Spleen (tissue), 13 donors: ENCODE measurements at places on chromosomes 3 and 15.

GRCh38 chr3:72288955-72289691 is 504.2 kb upstream of the PROK2 start:
- peak; percentile 82 for DNase-seq
- H3K27me3 ChIP-seq = peaks cover 28% of the 10 kb centered on the region
- H3K36me3 ChIP-seq = no peaks in the 10 kb centered on the region

GRCh38 chr15:38093931-38094330 is 158.7 kb upstream of the SPRED1 start:
- H3K4me1 ChIP-seq = no peaks in the 10 kb centered on the region
- no peaks in the 10 kb centered on the region for H3K36me3 ChIP-seq
- H3K27me3 ChIP-seq = no peaks in the 10 kb centered on the region
- H3K27ac ChIP-seq = no peak overlapping the region
- DNase-seq = no peak

DNA sequence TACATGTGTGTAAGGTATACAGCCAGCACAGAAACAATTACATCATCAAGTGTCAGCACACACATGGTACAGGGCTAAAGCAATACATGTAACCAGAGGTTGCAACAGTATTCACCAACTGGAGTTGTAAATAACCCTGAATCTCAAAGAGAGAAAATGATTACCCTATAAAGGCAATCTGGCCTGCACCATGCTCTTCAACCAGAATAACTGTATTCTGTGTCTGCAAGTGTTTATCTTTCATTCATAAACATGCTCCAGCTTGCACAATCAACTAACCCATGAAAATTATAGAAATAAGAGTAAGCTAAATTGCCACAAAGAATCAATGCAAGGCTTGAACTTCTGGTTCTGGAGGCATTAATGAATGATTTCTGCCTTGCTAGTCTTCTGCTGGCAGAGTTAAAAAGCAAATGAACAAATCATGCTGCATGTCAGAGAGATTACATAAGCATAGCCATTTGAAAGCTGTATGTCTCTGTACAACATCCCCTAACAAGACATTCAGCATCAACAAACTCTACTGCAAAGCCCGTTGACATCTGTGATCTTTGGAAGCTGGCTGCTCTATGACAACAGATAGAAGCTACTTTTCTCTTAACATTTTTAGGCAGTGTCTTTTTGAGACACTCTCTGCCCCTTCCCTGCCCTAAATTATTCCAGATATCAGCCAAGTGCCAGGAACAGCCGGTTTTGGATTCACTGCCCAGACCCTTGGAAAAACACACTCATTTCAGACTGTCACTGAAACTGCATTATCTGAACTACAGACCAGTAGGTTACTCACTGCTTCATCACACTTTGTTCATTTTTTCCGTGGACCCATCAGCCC is 871.0 kb downstream of the OTOL1 start:
- H3K36me3 ChIP-seq = no peaks in the 10 kb centered on the region
- H3K4me1 ChIP-seq = no peaks in the 10 kb centered on the region
- no peak overlapping the region for H3K27ac ChIP-seq
- DNase-seq = no peak
- H3K4me3 ChIP-seq = no peak overlapping the region

DNA sequence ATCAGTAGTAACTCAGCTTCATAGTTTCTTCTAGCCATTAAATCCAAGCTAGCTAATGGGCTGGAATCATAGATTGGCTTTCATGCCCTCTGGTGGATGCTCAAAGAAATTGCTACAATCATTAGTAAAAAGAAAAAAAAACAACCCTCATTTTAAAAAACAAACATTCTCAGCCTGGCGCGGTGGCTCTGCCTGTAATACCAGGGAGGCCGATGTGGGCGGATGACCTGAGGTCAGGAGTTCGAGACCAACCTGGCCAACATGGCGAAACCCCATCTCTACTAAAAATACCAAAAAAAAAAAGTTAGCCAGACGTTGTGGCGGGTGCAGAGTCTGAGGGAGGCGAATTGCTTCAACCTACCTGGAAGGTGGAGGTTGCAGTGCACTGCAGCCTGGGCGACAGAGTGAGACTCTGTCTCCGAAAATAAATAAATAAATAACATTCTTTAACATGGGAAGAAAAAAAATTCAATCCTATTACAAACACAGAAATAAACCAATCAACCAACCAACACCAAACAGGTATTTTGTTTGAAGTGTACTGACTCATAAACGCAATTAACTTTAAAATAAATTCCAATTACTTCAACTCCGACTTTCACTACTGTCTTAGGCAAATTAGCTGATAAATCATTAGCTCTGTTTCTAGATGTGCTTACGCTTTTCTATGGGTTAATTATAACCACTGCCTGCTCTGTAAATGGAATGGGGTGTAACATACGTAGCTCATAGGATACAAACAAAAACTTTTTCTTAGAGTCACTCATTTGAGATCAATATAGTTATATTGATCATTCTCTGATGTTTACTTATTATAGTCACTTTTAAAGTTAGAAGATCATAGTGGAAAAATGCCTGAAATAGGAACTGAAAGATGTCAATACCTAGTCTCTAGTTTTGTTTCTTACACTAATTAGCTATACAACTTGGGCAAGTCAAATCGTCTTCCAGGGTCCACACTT is 24.9 kb downstream of the TMEM207 start:
- no peaks in the 10 kb centered on the region for H3K4me1 ChIP-seq
- no peaks in the 10 kb centered on the region for H3K27me3 ChIP-seq
- H3K27ac ChIP-seq = no peak overlapping the region
- H3K4me3 ChIP-seq = no peak overlapping the region
- peak; percentile 58 for DNase-seq

DNA sequence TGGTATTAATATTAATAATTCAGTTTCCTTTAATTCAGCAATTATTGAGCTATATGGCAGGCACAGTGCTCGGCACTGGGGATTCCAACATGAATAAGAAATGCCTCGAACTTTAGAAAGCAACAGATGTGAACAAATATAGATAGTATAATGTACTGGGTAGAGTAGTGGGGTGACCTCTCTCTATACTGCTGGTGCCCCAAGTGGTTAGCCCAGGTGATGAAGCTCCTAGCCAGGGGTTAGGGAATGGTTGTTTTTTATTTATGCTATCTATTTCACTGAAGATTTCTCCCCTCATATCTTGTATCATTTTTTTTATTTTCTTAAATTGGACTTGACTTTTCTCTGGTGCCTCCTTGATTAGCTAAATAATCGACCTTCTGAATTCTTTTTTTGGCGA is 62.1 kb downstream of the BHLHE40 start:
- H3K4me1 ChIP-seq = no peaks in the 10 kb centered on the region
- H3K27me3 ChIP-seq = no peaks in the 10 kb centered on the region
- DNase-seq = peak; percentile 4
- H3K36me3 ChIP-seq = no peaks in the 10 kb centered on the region
- H3K4me3 ChIP-seq = no peak overlapping the region

- no peak overlapping the region for H3K4me3 ChIP-seq
- peak overlapping the region; percentile 17 for H3K27ac ChIP-seq
- H3K27me3 ChIP-seq = no peaks in the 10 kb centered on the region
- DNase-seq = no peak
These were observed 57.9 kb downstream of the ARHGAP31 start for GRCh38 chr3:119352034-119352609.

GRCh38 chr3:73484656-73485248 is 140.0 kb downstream of the PDZRN3 start:
- H3K36me3 ChIP-seq = no peaks in the 10 kb centered on the region
- no peak for DNase-seq
- no peak overlapping the region for H3K4me3 ChIP-seq
- no peaks in the 10 kb centered on the region for H3K27me3 ChIP-seq
